ENCODE measurements at places on chromosomes 2 and 18.

GRCh38 chr2:212033888-212034287, 504.7 kb downstream of the ERBB4 start:
- no peak for DNase-seq

DNA sequence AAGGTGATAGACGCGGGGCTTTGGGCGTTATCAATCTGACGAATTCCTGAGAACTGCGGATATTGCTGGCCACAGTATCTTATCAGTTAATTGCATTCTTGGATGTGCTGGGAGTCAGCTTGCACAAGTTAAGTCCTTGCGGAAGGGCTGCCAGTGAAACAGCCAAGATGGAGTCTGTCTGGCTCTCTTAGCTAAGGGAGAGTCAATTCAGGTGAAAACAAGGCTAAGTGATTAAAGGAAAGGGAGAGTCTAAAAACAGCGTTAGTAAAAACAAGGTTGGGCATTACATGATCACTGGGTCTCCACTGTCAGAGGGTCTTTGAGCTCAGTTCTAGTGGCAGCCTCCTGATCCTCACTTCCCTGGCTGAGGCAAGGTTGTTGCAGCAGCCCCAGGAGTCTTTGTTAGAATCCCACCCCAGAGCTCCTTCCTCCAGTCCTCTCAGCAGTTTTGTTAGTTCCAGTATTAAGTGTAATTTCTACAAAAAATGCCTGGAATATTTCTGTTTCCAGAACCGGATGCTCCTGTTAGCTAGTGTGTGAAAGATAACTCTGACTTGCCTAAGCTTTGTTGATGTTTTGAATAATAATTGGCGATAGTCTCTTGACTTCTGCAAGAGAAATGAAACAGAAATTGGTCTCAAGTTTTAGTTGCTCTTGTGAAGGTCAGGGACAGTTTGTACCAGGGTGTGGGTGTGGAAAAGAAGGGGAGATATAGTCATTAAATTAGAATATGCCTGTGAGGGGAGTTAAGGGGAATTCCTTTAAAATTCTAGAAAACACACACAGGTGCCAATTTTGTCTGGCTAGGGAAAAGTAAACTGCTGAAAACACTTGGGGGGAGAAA, 10.6 kb downstream of the CFLAR start:
- DNase-seq: no peak

DNA sequence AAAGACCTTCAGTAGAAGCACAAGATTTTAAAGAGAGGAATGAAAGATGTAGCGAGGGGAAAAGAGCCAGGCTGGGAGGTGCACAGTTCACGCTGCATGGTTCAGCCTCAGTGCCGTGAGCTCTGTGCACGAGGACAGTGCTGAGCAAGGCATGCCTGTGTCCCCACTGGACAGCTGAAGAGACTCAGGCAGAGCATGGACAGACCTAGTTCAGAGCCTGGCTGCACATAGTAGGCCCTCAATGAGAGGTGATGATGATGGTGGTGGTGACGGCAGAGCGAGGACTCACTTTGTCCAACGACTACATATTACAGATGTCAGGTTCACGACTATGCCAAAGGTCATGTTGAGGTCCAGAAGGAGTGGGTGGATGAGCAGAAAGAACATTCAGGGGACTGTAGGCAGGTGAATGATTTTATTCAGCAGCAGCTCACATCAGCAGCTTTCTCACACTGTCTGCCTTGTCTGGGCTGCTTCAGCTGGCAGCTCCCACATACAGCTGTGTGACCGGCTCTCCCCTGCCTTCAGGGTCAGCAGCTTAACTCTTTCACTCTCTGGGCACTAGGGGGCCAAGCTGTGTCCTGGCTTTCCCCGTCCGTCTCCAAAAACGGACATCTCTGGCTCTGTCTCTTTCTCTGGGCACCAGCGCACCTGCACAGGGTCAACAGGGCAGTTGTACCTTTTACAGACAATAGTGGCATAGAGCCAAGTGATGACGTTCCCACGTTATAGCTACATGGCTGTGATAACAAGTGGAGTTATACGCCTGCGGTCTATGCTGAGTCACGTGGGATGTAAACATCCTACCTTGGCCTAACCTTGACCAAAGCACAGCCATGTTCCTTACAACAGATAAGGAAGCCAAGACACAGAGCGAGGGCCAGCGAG, 128.8 kb upstream of the MSH6 start:
- DNase-seq: no peak

- no peak for DNase-seq
Measured at GRCh38 chr18:35497027-35497369, 762 bp downstream of the INO80C start.

DNA sequence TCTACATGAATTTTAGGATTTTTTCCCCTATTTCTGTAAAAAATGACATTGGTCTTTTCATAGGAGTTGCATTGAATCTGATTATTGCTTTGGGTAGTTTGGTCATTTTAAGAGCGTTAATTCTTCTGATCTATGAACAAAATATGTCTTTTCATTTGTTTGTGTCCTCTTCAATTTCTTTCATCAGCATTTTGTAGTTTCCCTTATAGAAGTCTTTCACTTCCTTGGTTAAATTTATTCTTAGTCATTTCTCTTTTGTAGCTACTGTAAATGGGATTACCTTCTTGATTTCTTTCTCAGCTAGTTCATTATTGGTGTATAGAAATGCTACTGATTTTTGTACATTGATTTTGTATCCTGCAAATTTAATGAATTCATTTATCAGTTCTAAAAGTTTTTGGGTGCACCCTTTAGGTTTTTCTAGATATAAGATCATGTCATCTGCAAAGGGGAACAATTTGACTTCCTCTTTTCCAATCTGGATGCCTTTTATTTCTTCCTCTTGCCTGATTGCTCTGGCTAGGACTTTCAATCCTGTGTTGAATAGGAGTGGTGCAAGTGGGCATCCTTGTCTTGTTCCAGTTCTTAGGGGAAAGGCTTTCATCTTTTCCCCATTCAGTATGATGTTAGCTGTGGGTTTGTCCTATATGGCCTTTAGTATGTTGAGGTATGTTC, 36.6 kb upstream of the AAK1 start:
- no peak for DNase-seq

DNA sequence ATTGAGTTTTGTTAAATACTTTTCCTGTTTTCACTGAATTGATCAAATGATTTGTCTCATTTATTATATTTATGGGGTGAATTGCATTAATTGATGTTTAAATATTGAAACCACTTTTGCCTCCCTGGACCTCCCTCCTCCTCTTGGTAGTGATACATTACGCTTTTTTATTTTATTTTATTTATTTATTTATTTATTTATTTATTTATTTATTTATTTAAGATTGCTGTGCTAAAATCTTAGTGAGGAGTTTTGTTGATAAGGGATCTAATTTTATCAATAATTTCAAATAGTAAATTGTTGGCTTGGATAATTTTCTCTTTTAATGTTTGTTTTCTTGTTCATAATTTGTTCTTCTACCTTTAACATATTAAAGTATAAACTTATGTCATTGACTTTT, 1281.0 kb upstream of the NXPH2 start:
- DNase-seq: no peak

GRCh38 chr18:13618760-13619438, 107.5 kb downstream of the FAM210A start:
- DNase-seq: no peak
